ENCODE measurements at places on chromosomes 12 and 14.
A peak's percentile ranks its signal among the peaks of the same experiment; 100 is the strongest.

DNA sequence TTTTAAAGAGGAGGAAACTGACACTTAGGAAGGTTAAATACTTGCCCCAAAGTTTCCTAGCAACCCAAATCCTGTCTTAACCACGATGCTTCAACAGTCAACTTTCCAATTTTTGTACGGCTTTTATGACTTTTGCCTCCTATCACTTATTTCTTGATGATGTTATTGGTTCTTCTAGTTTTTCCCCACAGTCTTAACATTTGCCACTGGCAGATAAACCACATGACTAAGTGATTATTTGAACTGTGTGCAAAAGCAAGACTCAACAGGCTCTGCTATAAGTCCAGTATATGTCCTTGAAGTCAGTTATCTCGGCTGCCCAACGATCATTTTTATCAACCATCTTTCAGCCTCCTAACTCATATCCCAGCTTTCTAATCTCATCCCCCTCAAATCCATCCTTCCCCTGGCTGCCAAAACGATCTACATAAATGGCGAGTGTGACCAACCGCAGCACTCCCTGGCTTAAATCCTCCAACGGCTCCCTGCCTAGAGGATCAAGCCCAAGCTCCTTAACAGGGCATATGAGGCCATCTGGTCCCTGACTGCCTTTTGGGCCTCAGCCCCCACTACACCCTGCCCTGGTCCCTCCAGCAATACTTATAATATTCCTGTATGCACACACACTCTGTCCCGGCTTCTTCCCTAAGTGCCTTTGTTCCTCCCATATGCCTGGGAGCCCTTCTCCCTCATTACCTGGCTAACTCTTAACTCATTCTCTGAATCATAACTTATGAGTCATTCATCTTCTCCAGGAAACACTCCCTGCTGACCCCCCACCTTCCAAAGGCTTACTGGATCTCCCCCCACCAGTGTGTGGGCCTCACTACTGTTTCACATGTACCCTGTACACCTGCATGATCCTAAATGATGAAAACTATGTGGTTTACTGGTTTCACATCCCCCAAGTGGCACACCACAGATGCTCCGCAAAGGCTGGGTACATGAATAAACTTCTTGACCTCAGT, 8.8 kb downstream of the VPS37B start:
- DNase-seq = no peak

DNA sequence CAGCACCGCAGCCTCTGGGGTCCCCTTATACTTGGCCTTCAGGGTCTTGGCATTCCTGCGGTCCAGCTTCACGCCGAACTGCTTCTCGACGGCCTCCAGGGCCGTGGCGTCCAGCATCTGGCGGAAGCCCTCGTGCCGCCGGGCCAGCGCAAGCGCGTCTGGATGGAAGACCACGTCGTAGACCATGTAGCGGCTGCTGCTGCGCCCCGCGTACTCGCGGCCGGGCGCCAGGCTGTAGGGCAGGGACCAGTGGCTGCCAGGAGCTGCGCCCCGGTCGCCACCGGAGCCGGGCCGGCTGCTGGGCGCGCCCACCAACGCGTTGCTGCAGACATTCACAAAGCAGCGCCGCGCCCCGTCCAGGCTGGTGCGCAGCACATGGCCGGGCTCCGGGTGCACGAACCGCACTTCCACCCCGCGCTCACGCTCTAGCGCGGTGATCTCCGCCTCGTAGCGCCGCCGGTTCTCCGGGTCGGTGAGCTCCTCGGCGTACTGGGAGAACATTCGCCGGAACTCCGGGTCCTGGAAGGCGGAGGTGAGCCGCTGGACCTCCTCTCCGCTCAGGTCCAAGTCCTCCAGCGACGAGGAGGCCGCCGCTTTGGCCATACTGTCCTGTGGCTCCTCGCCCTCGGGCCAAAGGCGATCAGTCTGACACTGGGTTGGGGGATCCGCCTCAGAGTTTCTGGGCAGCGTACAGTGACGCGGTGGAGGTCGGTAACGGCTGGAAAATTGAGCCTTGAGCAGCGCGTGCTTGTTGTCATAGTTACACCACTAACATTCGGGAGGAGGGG, at the start of gene DNAAF2:
Gene DNAAF2, minus strand, starts transcription at position 698 of the 788 bp plus-strand sequence. Its CDS starts 95 bp downstream, at position 603.
- DNase-seq = peak; percentile 59

DNA sequence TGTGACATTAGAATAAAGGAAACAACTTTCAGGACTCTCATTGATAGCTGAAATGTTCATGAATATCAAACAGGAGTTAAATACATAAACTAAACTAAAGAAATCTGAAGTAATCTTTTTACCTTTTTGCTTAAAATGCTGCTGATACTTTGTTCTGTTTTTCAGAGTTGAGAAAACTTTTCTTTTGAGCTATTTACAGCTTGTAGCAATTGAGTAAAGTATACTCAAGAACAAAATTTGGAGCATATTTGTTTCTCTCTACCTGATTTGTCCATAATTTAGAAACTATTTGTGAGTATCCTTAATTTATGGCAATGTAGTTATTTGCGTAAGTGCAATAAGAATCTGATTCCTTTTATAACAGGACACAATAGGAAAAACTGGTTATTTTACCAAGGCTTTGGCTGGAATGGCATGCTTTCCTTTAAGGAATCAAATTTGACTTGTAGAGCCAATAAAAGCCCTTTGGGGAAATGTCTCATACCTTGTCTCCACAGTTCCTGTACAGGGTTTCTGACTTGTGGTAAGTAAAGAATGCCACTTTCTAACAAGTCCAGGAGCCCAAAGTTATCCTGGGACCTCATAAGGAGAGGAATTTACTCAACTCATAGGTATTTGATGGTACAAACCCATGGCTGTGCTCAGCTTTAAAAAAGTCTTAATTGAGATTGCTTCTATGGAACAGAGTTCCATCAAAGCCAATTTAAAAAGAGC, 195.7 kb downstream of the TMEM117 start:
- no peak for DNase-seq

GRCh38 chr12:94290353-94290752, 142.0 kb downstream of the PLXNC1 start:
- DNase-seq = no peak

GRCh38 chr12:69354556-69355187, 4.9 kb upstream of the YEATS4 start:
- no peak for DNase-seq

DNA sequence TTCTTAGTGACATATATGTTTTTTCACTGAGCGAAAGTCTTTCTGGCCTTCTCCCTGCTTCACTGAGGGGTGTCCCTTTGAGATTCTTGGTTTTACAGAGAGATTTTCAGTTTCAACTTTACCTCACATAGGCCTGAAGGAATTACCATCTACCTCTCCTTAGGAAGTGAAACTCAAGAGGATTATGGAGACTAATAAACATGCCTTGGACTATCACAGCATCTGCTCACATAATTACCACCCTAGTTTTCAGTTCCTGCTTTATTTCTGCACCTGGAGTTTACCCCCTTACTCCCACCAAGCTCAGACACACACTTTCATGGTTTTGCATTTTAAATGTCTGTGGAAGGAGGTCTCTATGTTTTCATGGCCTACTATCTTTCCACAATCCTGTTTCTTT, 118.3 kb upstream of the SCAF11 start:
- peak; percentile 33 for DNase-seq

DNA sequence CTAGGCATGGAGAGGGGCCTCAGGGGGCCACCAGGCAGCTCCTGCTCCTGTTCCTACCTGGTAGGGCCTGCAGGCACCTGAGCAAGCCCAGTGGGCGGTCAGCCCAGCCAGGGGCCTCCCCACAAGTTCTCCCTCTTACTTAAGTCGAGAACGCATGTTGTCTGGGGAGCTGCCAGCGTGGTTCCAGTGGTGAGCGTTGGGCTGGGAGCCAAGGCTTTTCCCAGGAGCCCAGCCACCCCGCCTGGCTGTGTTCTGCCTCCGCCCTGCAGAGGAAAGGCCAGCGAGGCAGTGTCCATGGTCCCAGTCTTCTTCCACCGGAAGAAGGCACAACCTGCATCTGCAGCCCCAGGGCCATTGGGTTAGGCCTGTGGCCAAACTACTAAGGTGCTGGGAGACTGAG, 1.4 kb downstream of the C14orf180 start:
- no peak for DNase-seq

DNA sequence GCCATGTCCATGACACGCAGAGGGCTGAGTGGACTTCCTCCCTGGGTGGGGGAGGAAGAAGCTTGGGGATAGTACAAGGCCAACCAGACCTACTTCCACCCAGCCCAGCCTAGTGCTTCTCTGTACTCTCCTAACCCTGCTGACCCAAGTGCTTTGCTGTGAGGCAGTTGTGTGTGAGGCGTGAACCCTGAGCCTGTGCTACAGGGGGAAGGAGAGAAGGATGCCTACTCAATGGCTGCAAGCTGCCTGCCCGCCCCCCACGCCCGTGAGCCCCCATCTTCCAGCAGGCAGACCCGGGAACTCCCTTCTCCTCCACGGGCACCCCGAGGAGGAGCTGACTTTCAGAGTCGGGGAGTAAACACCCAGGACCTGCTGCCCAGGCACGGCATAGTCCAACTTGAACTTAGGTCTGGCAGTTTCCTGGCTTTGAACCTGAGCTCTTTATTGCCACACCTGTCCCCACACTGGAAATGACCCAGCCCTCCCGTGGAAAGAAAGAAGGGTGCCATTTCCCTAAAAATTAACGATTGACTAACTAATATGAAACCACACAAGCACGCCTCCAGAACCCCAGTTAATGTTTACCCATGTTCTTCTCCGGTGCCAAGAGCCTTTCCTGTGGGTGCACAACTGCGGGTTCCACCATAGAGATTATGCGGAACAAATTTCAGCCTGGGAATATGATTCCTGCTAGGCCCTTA, 10.8 kb downstream of the ALDH2 start:
- no peak for DNase-seq

- DNase-seq = no peak
These were observed 253.0 kb downstream of the KTN1 start for GRCh38 chr14:55832974-55833373.

DNA sequence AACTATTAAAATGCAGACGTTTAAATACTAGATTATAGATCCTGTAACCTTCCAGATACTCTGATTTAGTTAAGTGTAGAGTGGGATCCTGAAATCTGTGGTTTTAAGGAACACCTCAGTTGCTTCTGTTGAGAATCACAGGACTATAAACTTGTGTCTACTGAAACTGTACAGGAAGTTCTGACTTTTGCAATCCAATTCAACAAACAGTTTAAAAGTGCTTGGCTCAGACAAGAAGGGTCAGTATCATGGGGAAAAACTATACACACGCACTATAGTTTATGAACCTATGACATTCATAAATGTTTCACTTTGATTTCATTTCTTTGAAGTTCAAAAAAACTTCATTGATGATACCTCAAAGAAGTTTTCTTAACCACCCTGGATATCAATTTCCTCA, 13.8 kb downstream of the PDE3A start:
- no peak for DNase-seq

DNA sequence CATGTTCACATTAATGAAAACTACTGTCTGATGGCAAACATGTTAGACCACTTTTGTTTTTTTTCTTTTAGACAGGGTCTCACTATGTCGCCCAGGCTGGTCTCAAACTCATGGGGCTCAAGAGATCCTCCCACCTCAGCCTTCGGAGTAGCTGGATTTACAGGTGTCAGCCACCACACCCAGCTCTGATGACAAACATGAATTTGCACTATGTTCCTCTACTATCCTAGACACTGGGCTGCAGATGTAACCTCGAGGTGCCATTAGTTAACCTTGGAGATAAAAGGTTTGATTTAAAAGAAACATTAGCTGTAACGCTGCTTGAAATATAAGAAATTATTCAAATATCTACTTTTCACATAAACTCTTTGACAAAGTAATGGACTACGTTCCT, 8.1 kb downstream of the VPS37B start:
- no peak for DNase-seq

DNA sequence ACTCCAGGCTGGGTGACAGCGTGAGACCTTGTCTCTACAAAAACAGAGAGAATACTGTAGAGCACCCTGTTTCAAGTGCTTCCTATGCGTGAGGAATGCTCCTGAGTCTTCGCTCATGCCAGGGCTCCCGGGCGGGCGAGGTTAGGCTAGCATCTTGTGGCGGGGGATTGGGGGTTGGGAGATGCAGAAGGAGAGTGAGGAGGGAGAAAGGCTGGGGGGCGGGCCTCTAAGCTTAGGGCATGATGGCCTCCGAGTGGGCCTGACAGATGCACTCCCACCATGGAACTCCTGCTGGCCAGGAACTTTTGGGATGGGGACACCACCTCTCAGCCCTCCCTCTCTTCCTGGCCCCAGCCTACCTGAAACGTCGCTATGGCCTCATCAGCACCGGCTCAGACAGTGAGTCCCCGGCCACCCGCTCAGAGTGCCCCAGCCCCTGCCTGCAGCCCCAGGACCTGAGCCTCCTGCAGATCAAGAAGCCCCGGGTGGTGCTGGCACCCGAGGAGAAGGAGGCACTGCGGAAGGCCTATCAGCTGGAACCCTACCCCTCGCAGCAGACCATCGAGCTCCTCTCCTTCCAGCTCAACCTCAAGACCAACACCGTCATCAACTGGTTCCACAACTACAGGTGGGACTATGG, 27.3 kb downstream of the PHETA1 start:
- no peak for DNase-seq

GRCh38 chr12:120855823-120856588, 48.2 kb downstream of the SPPL3 start:
- DNase-seq = no peak

DNA sequence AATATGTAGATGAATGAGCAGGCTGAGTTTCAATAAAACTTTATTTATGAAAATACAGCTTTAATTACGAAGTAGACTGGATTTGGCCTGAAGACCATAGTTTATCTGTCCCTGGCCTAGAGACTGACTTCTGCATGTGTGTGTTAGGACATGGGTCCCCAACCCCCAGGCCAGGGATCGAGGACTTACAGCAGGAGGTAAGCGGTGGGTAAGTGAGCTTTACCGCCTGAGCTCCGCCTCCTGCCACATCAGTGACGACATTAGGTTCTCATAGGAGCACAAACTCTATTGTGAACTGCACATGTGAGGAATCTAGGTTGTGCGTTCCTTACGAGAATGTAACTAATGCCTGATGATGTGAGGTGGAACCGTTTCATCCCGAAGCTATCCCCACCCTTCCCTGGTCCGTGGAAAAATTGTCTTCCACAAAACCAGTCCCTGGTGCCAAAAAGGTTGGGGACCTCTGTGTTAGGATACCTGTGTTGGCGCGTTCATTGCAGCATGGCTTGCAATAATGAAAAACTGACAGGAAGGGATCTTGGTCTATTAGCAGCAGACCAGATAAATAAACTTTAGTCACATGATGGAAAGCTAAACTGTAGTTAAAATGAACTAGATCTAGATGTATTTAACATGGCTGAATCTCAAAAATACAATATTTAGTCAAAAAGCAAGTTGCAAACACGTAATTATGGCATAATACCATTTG, 4.1 kb downstream of the GLRX5 start:
- no peak for DNase-seq

All from GM20000 (cell line).